ENCODE measurements at places on chromosomes 16 and 17. TPM values are rescaled to one million over a fixed set of nuclear protein-coding genes. Genes with fewer than 3 reads are reported as not detected.

- no peak for DNase-seq
Measured at GRCh38 chr16:50908468-50908867, 166.6 kb downstream of the CYLD start.

DNA sequence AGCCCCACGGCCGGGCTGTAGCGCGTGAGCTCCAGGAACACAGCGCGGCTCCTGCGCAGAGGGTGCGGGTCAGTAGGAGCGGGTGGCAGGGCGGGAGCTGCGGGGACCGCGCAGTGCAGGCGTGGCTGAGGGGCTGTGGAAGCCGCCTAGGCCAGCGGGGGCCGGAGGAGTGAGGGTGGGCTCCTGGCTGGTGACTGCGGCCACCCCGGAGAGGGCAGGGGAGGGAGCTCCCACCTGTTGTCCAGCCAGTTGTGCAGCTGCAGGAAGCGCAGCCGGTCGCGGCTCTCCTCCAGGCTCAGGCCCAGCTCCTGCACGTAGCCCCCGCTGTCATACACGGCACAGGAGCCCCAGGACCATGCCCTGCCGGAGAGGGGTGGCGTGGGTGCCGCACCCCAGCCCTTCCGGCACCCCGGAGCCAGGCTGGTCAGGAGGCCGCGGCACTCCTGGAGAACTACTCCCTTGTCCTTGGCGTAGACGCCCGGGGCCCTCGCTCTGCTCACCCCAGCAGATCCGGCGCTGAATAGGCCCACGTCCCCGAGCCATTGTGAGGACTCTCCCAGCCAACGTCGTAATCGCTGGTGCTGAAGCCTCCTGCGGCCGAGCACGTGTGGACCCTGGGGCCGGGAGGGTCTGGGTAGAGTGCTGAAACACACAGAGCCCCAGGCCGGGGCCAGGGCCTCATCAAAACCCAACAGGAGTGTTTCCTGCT lies 43.9 kb downstream of the TSC2 start:
- no peak for DNase-seq

The DVL2 gene
- total RNA-seq = 52.1 TPM

The SNX20 gene
- total RNA-seq = not detected

- DNase-seq = peak; percentile 18
Measured at GRCh38 chr16:29926711-29927052, 656 bp upstream of the KCTD13 start.

GRCh38 chr16:84851192-84852127 lies 31.7 kb downstream of the CRISPLD2 start:
- peak; percentile 89 for DNase-seq

The TP53TG3D gene
- not detected for total RNA-seq

GRCh38 chr16:86270696-86271095 lies 239.6 kb upstream of the FOXF1 start:
- DNase-seq = no peak

The SOST gene
- not detected for total RNA-seq

DNA sequence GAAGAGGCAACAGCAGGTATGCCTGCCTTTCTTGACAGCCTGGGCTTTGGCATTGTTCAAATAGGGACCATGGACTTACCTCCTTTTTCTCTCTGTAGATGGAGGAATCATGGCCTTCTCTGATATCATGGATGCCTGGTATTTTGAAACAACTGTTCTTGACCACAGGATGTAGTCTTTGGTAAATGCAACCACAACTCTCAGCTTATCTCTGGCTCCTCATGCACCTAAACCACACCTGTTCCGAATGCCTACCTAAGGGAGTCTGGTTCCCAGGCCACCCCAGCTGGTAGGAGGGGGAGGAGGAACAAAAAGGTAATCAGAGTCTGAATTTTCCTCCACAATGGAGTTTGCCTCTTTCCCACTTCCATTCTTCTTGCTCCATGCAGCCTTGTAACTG lies 18.8 kb downstream of the CDK5RAP3 start:
- no peak for DNase-seq

The NHERF2 gene
- 20.1 TPM for total RNA-seq

GRCh38 chr16:3145660-3146059 lies 10.8 kb downstream of the ZNF213 start:
- DNase-seq = no peak

GRCh38 chr16:30957456-30958174 lies at the start of gene SETD1A:
Gene SETD1A (plus strand): TSS chr16:30957754. CDS start chr16:30958732, 978 bp downstream.
- peak; percentile 72 for DNase-seq

The MVP gene
- 118 TPM for total RNA-seq

DNA sequence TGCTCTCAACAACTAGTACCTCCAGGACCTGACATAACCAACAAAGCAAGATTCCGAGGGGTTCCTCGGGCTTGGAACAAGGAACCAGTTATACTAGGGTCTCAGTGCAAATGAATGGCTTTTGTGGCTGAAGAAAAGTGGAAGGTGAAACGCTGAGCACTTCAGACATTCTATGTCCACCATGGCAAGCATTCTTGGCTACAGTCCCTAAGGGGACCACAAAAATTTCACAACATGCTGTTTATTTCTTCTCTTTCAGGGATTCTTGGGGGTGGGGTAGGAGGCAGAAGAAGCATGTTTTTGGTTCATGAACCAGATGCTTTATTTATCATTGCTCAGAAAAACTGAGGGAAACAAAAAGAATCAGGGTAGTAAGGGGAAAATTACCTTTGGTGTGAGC lies 479.9 kb upstream of the CDH11 start:
- no peak for DNase-seq

The ODAD4 gene
- total RNA-seq = 0.26 TPM

GRCh38 chr16:53530046-53530445 lies 27.0 kb upstream of the AKTIP start:
- no peak for DNase-seq

The C17orf50 gene
- total RNA-seq = not detected

- DNase-seq = no peak
Measured at GRCh38 chr17:49747632-49748031, 16.3 kb downstream of the FAM117A start.

- DNase-seq = no peak
Measured at GRCh38 chr17:49341356-49341755, 20.7 kb downstream of the ZNF652 start.

- no peak for DNase-seq
Measured at GRCh38 chr17:40463122-40463550, 19.9 kb downstream of the IGFBP4 start.

DNA sequence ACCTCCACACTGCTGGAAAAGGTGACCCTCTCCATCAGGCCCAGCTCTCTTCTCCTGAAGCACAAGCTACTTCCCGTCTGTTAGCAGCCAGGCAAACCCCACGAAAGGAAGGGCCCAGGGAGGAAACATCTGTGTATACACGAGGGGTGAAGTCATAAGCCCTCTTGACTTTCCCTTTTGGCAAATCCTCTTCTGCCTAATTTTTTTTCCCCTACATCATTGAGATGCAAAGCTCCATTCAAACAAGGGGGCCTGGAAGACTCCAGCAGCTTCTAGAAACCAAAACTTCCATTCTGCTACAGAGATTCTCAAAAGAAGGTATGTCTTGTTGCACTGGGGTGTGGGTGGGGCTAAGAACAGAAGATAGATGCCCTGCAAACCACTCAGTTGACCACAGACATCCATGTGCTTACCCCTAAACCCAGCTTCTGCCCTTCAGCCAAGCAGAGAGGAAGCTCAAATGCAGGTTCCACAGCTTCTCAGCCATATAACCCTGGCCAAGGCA lies 145.6 kb upstream of the RCVRN start:
- DNase-seq = no peak

GRCh38 chr17:36117505-36118382 lies 14.1 kb downstream of the CCL4 start:
- no peak for DNase-seq

The CHST5 gene
- not detected for total RNA-seq

The NTN1 gene
- total RNA-seq = under 0.01 TPM

The GID4 gene
- total RNA-seq = 6.5 TPM

The SLC5A11 gene
- total RNA-seq = not detected

The C16orf46 gene
- total RNA-seq = 0.26 TPM

DNA sequence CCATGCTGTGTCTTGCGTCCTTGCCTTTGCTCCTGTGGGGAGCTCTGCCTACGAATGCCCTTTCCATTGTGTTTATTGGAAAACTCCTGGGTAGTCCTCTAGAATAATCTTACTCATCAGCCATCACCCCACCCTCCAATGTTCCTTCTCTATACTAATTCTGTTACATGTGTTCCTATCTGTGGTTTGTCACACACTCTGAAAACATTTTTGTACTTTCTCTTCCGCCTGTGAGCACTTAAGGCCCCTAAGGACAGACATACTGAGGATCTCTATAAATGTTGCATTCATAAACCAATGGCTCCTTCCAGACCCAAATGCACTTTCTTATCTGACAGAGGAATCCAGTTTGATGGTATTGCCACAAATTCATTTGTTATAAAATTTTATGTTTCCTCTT lies 53.9 kb upstream of the MON1B start:
- no peak for DNase-seq

The TEKT5 gene
- total RNA-seq = 0.53 TPM

GRCh38 chr17:27049104-27049784 lies 244.7 kb upstream of the WSB1 start:
- peak; percentile 23 for DNase-seq

The LITAFD gene
- not detected for total RNA-seq
